ENCODE measurements at places on chromosomes 2 and 18. TPM values are rescaled to one million over a fixed set of nuclear protein-coding genes. Genes with fewer than 3 reads are reported as not detected.

DNA sequence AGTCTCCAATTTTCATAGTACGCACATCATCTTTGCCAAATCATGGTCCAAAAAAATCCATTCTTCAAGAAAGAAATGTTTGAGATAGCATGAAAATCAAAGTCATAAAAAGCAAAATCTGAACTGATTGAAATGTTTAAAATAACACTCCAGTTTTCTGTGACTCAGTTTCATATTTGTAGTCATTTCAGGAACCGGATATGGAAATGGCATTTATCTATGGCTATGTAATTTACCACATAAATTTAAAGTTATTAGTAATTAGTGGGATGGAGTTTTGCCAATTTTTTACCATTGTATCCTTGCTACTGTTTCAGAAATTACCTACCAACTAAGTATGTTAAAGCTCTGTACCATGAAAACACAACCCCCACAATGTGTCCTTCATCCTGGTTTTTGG is 456.6 kb upstream of the ACVR2A start:
- no peaks in the 10 kb centered on the region for H3K4me1 ChIP-seq
- no peak overlapping the region for H3K27ac ChIP-seq
- H3K36me3 ChIP-seq, result no peaks in the 10 kb centered on the region
- DNase-seq, result no peak

The C2orf15 gene
- not detected for total RNA-seq

- H3K36me3 ChIP-seq, result no peaks in the 10 kb centered on the region
- H3K27ac ChIP-seq, result no peak overlapping the region
- H3K4me3 ChIP-seq, result no peak overlapping the region
Observed at GRCh38 chr2:191611614-191612013, 66.3 kb upstream of the NABP1 start.

- H3K4me3 ChIP-seq, result no peak overlapping the region
- H3K27ac ChIP-seq, result peak overlapping the region; percentile 81
- peaks cover 33% of the 10 kb centered on the region for H3K36me3 ChIP-seq
- H3K4me1 ChIP-seq, result peaks cover 93% of the 10 kb centered on the region
Observed at GRCh38 chr2:96259497-96259921, 6.3 kb downstream of the TMEM127 start.

DNA sequence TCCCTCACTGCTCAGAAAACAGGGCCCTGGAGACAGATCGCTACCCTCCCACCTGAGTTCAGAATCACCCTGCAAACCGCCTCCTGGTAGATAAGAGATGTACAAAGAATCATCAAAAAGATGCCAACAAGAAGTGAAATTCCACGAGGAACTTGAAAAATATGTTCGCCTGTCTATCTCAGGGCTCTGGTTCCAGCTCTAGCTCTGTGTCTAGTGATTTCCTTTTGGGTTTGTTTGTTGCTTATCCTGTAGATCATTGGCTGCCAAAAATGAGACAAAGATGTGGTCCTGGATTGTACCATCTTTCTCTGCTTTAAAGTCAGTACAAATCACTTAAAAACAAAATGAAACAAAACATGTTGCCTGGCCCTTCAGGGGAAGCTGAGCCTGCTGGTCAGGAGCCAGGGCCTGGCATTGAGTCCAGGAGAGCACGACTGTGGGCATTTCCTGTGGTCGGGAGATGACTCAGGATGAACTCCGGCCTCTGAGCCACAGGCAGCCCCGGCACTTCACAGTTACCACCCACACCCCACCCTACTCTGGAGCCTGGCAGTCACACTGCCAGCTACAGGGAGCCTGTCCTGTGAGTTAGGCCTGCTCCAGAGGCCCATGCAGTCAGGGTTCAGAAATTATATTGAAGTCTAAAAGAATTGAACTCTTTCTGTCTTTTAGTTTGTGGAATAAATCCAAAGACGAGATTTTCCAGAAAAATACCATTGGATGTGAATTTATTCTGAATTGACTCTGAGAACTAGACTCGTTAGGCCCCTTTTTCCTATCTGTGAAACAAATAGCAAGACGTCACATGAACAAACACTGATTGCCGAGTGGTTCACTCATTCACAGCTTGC is 8.0 kb upstream of the ITGB6 start:
- no peak overlapping the region for H3K4me3 ChIP-seq
- H3K27ac ChIP-seq, result peak overlapping the region; percentile 62
- DNase-seq, result no peak
- H3K36me3 ChIP-seq, result no peaks in the 10 kb centered on the region
- peaks cover 23% of the 10 kb centered on the region for H3K4me1 ChIP-seq

DNA sequence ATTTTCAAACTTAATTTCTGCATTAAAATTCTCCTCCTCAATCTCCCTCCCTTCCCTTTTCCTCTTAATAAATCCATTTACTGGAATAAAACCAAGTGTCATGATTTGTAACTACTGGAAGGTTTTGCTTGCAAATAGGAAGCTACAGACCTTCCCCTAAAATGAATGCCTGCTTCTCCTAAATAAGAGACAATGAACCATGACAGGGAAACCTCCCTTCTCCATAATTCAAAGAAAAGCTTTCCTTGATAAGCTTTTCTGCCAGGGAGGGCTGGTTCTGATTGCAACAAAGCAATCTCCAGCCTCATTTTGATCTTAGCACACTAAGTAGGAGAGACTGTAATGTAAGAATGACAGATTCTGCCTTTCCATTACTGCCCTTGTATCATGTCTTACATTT is 111.0 kb upstream of the CDH20 start:
- DNase-seq, result no peak
- no peaks in the 10 kb centered on the region for H3K4me1 ChIP-seq
- H3K27ac ChIP-seq, result no peak overlapping the region
- H3K27me3 ChIP-seq, result no peaks in the 10 kb centered on the region
- H3K4me3 ChIP-seq, result no peak overlapping the region

DNA sequence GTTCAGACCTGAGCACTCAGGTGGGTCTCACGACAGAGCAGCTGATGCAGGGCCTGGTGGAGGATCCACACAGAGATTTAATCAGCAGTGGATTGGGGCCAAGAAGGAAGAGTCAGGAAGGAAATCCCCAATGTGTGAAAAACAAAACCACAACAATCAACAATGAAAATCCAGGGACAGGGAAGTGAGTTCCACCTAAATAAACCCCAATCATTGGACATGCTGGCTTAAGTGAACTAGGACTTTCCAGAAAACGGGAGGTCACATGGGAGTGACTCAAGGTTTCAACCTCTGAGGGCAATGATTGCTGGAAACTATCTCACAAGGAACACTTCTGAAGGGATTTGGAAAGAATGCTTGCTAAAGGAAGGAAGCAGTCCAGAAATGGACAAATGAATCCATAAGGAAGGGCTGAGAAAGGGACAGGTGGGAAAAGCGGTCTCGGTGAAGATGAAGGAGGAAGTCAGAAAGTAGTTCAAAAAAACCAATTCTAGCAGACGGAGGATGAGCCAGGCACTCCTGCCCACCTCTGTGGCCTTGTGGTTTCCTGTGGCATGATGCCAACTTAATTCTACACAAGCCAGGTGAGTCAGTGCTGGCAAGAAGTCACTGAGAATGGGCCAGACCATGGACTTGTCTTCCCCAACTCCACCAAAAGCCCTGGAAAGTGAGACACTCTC is 15.4 kb upstream of the XDH start:
- H3K27me3 ChIP-seq, result no peaks in the 10 kb centered on the region
- no peak overlapping the region for H3K4me3 ChIP-seq
- H3K36me3 ChIP-seq, result no peaks in the 10 kb centered on the region
- no peaks in the 10 kb centered on the region for H3K4me1 ChIP-seq
- H3K27ac ChIP-seq, result no peak overlapping the region
- DNase-seq, result peak; percentile 53

DNA sequence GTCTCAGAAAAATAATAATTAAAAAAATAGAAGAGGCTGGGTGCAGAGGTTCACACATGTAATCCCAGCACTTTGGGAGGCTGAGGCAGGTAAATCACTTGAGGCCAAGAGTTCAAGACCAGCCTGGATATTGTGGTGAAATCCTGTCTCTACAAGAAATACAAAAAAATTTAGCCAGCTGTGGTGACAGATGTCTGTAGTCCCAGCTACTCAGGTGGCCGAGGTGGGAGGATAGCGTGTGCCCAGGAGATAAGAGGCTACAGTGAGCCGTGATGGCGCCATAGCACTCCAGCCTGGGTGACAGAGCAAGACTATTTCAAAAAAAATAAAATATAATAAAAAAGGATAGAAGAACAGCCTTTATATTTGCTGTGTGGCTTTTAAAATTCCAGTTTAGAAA is 35.9 kb downstream of the SMC6 start:
- no peak overlapping the region for H3K27ac ChIP-seq
- H3K4me3 ChIP-seq, result no peak overlapping the region
- DNase-seq, result no peak
- peaks cover 88% of the 10 kb centered on the region for H3K36me3 ChIP-seq
- H3K4me1 ChIP-seq, result no peaks in the 10 kb centered on the region

The KIF5C gene
- total RNA-seq, result 4.6 TPM

GRCh38 chr2:7146151-7146550 is 228.9 kb downstream of the RNF144A start:
- no peak for DNase-seq
- H3K4me3 ChIP-seq, result no peak overlapping the region
- H3K27me3 ChIP-seq, result no peaks in the 10 kb centered on the region
- no peak overlapping the region for H3K27ac ChIP-seq
- no peaks in the 10 kb centered on the region for H3K4me1 ChIP-seq
- no peaks in the 10 kb centered on the region for H3K36me3 ChIP-seq

The LAPTM4A gene
- 154 TPM for total RNA-seq

The SLC19A3 gene
- 0.42 TPM for total RNA-seq

GRCh38 chr18:68764016-68764415 is 33.9 kb upstream of the CCDC102B start:
- DNase-seq, result no peak
- H3K27ac ChIP-seq, result no peak overlapping the region
- H3K4me1 ChIP-seq, result no peaks in the 10 kb centered on the region
- H3K36me3 ChIP-seq, result no peaks in the 10 kb centered on the region
- H3K27me3 ChIP-seq, result no peaks in the 10 kb centered on the region

DNA sequence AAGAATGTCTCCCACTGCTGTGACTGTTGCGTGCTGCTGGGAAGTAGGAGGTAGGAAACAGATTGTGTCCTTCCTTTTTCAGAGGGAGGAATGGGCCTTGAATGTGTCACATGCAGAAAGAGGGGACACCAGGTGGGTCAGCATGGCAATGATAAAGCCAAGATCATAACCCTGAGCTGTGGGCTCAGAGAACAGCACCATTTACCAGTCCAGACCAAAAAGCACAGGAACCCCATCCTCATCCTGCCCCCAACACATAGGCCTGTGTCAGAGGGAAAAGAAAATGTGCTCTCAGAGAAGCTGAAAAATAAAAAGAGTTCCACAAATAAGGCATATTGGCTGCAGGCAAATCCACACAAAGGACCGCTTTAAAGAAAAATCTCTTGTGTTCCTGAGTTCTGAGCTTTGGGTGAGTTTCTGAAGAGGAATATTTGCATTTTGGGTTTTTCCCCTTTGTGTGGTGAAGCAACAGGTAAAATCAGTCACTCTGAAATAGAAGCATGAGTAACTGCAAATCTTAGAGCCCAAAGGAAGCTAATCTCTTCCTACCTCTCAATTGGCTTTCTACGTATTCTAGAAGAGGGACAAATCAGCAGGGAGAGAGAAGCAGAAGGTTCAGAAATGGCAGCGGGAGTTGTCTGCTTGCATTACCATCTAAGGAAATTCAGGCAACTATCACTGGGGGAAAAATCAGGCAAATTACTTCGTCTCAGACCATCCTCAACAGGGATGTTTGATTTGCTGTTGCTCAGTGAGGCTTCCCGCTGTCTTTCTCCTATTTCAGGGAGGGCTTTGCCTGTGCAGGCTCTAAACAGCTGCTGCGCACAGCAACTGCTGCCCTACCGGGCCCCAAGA is 106.8 kb downstream of the BCL11A start:
- H3K27ac ChIP-seq, result no peak overlapping the region
- no peaks in the 10 kb centered on the region for H3K4me1 ChIP-seq
- no peaks in the 10 kb centered on the region for H3K27me3 ChIP-seq
- DNase-seq, result no peak
- H3K4me3 ChIP-seq, result no peak overlapping the region
- no peaks in the 10 kb centered on the region for H3K36me3 ChIP-seq

GRCh38 chr18:26465431-26465830 is 82.9 kb downstream of the KCTD1 start:
- H3K27ac ChIP-seq, result no peak overlapping the region
- no peaks in the 10 kb centered on the region for H3K27me3 ChIP-seq
- no peaks in the 10 kb centered on the region for H3K36me3 ChIP-seq
- DNase-seq, result peak; percentile 53
- H3K4me3 ChIP-seq, result no peak overlapping the region

GRCh38 chr2:230131366-230131765 is 62.6 kb upstream of the SLC16A14 start:
- H3K4me3 ChIP-seq, result no peak overlapping the region
- DNase-seq, result peak; percentile 78
- peak overlapping the region; percentile 70 for H3K27ac ChIP-seq
- no peaks in the 10 kb centered on the region for H3K36me3 ChIP-seq
